T-helper 9 cell (primary cell): ENCODE measurements at places on chromosomes 4 and X.

DNA sequence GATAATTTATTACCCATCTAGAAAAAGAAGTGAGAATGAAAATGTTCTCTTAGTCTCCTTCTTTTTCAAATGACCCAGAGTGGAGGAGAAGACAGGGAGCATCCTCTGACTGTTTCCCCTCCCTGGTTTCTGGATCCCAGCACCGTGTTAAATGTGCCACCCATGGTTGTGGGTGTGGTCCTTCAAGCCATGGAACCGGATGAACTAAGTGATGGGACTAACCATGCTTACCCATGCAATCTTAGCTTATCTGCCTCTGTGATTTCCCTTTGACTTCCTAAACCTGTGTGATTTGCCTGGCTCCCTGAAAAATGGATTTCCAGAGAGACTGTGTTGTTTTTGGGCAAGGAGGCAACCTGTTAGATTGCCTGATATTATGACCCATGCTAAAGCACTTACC is 437.1 kb downstream of the MAGEB5 start:
- DNase-seq, result no peak

DNA sequence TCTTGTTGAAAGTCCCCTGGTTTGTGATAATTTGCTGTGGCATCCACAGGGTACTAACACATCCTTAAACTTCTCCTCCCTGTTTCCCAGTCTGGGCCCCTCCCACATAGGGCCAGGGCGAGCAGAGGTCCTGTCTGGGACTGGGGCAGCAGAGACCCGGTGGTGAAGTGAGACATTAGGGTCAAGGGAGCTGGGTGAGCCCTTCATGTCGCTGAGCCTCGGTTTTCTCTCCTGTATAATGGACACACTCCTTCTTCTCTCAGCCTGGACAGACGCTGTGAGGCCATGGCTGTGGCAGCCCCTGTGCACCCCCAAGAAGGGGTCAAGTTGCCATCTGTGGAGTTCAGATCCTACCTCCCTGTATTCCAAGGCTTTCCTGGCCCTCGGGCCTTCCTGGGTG is 33.0 kb upstream of the HMX1 start:
- no peak for DNase-seq

DNA sequence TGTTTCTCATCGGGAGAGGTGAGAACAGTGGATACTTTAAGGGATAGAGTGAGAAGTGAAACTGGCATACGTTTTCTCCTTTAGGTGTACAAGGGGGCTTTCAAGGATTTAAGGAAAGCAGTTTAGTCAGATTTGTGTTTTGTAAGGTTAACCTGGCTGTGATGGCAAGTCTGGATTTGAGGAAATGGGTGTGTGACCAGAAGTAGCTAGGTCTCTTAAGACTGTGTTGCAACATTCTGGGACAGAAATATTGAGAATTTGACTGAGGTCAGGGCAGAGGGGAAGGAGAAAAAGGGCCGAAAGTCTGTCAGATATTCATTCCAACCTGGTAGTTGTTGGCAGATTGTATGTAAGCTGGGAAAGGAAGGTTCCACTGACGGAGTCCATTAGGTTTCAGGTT is 10.4 kb upstream of the GABRE start:
- DNase-seq, result no peak

DNA sequence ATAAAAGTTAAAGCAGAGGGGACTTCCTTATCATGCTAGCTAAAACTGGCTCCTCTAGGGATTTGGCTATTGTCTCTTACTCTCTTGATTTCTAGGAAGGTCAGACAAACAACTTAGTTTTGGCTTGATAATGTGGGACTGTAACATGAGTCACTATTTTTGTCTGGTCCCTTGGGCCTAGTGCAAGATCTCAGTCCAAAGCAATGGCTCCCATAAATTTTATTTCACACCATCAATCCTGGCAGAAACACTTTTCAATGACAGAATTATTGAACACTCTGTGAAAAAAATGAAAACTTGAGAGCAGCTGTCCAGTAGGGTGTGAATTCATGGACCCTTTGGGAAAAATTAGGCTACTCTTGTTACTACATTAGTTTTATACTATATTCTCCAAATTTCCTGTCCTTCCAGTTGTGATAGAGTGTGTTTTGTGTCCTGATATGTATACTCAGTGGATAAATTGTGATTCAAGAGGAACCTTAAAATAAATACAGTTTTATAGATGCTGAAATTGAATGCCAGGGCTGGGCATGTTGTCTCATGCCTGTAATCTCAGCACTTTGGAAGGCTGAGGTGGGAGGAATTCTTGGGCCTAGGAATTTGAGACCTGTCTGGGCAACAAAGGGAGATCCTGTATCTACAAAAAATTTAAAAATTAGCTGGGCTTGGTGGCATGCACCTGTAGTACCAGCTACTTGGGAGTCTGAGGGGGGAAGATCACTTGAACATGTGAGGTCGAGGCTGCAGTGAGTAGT is 10.8 kb upstream of the SNCA start:
- DNase-seq, result no peak

DNA sequence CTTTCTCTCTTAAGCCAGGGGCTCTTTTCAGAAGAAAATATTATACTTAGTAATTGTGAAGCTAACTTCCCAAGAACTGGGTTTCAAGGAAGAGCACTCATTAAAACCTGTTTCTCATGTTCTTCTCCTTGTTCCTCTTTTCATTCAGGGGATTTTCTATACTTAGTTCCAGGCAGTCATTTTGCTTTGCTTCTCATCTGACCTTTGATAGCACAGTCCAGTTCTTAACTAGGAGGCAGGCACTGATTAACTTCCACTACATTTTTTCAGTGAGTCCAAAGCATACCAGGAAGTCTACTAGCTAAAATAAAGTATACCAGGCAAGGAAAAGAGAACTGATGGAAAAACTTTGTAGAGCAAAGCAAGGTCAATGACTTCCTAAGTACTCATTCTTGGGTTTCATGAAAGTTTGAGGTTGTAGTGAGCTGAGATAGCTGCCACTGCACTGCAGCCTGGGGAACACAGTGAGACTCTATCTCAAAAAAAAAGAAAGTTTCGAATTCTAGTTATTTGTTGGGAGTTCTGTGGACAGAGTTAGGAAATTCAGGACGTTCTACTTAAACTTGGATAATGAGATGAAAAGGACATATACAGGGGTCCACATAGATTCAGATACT is 190.1 kb upstream of the HS3ST1 start:
- DNase-seq, result no peak
